Stimulated activated CD8-positive, alpha-beta memory T cell treated with anti-CD3 and anti-CD28 coated beads, Interleukin-15, amount 100 ng/mL, for 1 hour (primary cell): ENCODE measurements at places on chromosomes 3 and 15.

GRCh38 chr3:181899702-181900101 lies 188.0 kb downstream of the SOX2 start:
- DNase-seq, result no peak

DNA sequence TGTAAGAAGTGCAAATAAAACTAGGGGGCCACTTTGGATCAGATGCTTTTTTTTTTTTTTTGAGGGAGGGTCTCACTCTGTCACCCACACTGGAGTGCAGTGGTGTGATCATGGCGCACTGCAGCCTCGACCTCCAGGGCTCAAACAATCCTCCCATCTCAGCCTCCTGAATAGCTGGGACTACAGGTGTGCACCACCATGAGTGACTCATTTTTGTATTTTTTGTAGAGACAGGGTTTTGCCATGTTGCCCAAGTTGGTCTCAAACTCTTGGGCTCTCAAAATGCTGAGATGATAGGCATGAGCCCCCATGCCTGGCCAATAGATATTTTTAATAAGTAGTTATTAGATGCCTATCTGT lies 20.8 kb downstream of the CCR1 start:
- no peak for DNase-seq

DNA sequence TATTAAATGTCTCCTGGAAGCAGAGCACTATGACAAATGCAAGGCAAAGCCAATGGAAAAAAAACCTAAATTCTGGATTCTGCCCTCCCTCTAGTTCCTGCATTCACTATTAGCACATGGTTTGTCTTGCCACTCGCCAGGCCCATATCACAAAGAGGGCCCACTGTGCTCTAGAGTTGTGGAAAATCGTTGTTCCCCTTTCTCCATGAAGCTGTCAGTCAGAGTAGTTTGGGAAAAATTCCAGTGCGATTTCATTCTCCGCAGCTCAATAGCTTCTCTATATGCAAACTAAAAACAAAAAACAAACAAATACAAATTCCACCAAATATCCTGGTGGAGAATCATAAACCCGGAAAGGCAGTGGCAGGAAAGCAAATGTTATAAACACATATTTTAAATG lies 77.3 kb downstream of the RORA start:
- DNase-seq, result no peak

DNA sequence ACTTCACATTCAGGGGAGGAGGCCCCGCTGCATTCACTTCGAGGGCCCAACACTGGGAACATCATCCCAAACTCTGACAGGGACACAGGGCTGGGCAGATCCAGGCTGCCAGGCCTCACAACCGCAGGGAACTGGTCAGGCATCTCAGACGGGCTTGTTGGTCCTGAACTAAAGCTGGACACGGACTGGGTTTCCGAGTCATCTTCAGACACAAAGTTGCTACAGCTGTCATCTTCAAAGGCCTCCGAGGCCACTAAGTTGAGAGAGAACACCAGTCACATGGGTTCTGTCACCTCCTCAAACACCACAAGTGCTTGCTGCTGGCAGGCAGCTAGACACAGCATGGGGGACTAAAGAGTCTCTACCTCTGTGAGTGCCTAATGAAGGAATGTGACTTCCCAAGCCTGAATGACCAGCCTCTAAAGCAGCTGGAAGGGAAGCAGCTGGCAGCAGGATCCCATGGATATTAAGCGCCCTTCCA lies 50.9 kb downstream of the CAPN7 start:
- DNase-seq, result no peak

GRCh38 chr3:113018536-113019181 lies 27.9 kb downstream of the GTPBP8 start:
- no peak for DNase-seq

DNA sequence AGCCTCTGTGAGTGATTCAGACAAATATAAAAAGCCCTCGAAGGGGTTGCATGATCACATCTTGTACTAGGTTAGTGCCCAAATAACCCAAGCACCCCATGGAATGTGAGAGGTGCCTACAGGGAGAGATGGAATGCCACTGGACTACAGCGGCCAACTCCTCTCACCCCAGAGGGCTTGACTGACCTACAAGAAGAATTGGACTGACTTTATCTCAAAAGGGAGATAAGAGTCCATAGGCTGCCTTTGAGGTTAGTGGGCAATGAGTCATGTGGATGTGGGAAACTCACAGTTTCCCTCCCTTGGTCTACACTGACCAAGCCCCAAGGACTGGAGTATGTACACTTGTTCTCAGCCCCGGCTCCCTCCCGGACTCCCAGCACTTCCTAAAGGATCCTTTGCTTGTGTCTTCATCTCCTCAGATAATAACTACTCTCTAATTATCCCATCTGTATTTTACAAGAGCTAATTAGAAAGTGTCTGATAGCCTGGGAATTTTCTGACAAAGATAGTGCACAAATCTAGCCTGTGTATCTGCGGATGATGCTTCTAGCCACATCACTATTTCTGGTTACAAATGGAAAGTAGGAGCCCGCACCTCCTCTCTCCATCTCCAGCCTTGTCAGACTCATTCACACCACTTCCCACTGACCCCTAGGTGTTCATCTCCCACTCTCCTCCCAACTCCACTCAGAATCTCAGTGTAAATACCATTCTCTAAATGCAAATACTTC lies 547.8 kb upstream of the TBL1XR1 start:
- no peak for DNase-seq

DNA sequence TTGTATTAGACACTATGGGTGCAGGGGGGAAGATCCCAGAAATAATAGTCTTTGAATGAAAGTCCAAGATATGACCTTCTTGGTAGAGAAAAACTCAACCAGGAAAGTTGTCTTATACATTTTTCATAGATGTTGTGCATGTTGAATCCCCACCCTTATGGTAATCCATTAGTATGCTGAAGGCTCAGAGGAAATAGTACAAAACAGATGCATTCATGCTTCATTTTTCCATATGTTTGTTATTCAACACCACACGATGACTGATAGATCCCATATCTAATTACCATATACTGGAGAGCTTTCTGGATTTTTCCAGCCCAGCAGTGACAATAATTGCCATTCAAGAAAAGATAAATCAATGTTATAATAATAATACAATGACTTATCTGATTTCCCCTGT lies 487.4 kb downstream of the FGF12 start:
- no peak for DNase-seq

- DNase-seq, result no peak
Observed at GRCh38 chr3:139122221-139122581, 77.5 kb upstream of the PRR23C start.

GRCh38 chr3:74402821-74403220 lies 211.6 kb downstream of the CNTN3 start:
- DNase-seq, result no peak

DNA sequence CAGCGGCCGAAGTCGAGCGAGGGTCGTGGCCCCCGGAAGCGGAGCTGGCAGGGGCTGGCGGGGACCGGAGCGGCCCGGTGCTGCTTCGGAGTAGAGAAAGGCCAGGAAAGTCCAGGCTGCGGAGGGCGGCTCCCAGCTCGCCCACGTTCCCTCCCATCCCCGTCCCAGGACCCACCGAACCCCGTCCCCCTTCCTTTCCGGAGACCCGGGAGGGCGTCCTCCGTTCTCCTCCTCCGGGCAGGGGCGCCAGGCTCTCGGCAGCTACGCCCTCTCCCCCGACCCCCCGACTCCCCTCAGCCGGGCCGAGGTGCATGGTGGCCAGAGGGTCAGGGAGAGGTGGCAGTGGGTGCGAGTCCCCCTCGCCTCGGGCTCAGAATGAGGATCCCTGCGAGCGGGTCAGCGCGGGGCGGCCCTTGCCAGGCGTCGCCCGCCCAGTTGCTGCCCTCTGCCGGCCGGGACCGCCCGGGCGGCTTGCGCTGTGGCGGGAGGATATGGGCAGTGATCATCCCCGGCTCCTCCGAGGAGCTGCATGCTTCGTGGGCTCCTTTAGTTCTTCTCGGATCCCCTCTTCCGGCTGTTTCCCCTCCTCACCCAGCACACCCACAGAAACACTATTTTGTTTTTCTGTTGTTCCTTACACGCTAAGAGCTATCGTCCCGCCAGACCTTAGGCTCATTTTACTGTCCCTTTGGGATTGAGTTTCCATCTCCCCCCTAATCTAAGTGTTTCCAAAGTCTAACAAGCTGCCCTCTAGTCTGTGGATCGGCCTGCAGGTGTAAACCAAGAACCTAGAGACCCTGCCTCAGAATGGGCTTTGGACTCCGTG lies 744 bp upstream of the ALDH1A2 start:
- no peak for DNase-seq

DNA sequence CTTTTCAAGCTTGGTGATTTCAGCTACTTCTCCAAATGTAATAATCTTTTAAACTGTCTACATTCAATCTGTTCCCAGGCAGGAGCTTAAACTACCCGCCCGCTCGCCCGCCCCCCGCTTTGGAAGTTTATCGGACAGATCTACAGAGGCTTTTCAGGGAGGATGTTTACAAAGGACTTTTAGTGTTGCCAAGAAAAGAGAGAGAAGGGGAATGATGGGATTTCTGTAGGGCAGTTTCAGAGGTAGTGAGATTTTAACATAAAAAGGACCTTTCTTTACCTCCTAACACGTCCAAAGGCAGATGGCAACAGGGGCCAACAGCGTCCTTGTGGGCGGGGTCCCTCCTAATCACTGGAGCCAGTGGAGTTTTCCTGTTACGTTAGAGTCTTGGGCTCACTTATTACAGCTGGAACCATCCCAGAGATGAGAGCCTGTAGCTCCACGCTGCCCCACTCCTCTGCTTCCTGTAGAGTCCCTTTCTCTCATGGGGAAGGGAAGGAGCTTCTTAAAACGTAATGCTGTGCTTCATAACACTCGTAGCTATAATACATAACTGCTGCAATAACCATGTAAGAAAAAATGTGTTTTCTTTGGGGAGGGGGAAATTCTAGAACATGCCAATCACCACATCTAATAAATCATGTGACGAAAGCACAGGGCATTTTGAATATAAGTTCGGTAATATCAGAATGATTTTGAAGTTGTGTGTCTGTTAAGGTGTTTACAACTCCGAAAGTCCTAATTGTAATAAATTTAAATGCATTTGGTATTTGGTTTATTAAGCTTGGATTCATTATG lies 30.9 kb downstream of the HES1 start:
- DNase-seq, result no peak

GRCh38 chr3:98765721-98766120 lies 2.6 kb downstream of the ST3GAL6 start:
- DNase-seq, result no peak

DNA sequence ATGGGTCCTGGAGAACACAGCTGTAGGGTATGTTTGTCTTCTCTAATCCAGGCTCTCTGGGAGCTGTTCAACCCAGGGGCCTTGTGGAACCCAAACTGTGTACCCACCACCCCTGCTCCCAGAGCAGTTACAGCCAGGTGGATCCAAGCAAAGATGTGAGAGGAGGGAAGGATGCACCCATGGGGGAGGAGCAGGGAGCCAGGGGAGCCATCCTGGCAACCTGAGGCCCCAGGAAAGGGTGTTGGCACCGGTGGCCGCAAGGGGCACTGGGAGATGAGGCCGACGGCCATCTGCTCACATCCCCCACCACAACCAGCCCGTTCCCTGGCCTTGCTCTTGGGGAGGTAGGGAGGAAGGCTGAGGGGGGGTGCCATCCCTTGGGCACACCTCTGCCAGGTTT lies 43.2 kb downstream of the CMTM6 start:
- DNase-seq, result no peak

- no peak for DNase-seq
Observed at GRCh38 chr3:174859114-174859735, at the start of gene NAALADL2. TSS of gene NAALADL2 (plus strand) at chr3:174859334.

DNA sequence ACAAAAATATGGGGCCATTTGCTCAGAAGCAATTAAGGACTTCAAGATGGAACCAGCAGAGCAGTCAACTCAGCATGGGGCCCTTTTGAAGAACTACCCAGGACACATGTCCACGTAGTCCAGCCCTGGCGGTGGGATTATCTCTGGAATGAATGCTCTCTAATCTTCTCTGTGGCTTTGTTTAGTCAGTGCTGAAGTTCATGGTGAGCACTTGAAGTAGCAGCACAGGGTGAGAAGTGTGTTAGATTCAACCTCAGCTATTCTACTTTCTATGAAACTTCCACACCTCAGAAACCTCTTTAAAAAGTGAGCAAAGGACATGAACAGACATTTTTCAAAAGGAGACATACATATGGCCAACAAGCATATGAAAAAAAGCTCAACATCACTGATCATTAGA lies 74.4 kb downstream of the THRB start:
- DNase-seq, result no peak

DNA sequence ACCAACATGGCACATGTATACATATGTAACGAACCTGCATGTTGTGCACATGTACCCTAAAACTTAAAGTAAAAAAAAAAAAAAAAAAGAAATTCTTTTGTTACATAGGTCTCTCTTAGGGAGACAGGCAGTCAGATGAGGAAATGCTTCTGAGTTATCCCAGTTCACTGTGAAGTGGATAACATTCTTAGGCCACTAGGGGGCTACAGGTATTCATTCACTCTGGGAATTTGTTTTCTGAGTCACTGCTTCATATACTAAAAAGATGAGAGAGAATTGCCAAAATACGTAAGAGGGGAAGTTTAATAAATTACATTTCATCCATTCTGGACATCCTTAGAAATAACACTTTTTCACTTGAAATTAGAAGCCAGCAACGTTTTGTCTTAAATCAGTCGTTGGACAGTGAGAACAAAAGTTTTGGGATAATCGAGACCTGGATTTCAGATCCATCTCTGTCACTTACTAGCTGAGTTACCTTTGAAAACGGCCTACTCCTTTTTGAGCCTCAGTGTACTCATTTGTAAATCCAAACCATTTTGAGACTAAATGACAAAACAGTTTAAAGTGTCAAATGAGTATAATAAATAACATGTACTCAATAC lies 738.4 kb upstream of the ALCAM start:
- no peak for DNase-seq

GRCh38 chr15:74383286-74383685 lies 15.8 kb upstream of the CYP11A1 start:
- DNase-seq, result no peak

- no peak for DNase-seq
Observed at GRCh38 chr15:88029696-88030095, 226.8 kb downstream of the NTRK3 start.

GRCh38 chr15:90946538-90946937 lies 8.1 kb upstream of the RCCD1 start:
- DNase-seq, result no peak

GRCh38 chr15:93980261-93980911 lies 251.0 kb upstream of the MCTP2 start:
- no peak for DNase-seq

GRCh38 chr15:82533801-82534200 lies 6.5 kb downstream of the RPS17 start:
- DNase-seq, result no peak

- DNase-seq, result no peak
Observed at GRCh38 chr3:105423397-105423796, 56.7 kb downstream of the ALCAM start.

GRCh38 chr15:51768018-51768417 lies 16.6 kb downstream of the TMOD2 start:
- no peak for DNase-seq
